ENCODE measurements at places on chromosomes 11 and 22. TPM values are rescaled to one million over a fixed set of nuclear protein-coding genes. Genes with fewer than 3 reads are reported as not detected.

DNA sequence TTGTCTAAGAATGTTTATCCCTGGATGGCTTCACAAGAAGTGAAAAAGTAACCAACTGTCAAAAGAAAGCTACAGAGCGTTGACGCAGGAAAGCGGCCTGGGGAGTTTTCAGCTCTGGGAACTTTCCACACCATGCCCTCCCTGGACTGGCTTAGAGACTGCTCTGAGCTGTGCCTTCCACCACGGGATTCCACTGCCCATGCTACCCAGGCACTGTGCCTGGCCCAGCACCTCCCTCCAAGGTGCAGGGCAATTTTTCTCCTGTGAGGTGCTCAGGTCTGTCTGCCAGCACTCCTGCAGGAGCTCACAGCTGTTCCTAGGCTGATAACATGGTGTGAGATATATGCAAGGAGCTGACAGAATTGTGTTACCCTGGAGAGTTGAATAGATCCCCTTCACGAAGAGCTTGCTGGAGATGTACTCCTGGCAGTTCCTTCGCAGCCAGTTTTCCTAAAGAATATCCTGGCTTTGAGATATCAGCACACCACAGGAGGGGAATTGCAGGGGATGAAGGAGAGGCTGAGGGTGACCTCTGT lies 258.3 kb upstream of the B3GAT1 start:
- no peak for DNase-seq

The SNU13 gene
- total RNA-seq = 79.7 TPM

The CCDC116 gene
- 0.69 TPM for total RNA-seq

DNA sequence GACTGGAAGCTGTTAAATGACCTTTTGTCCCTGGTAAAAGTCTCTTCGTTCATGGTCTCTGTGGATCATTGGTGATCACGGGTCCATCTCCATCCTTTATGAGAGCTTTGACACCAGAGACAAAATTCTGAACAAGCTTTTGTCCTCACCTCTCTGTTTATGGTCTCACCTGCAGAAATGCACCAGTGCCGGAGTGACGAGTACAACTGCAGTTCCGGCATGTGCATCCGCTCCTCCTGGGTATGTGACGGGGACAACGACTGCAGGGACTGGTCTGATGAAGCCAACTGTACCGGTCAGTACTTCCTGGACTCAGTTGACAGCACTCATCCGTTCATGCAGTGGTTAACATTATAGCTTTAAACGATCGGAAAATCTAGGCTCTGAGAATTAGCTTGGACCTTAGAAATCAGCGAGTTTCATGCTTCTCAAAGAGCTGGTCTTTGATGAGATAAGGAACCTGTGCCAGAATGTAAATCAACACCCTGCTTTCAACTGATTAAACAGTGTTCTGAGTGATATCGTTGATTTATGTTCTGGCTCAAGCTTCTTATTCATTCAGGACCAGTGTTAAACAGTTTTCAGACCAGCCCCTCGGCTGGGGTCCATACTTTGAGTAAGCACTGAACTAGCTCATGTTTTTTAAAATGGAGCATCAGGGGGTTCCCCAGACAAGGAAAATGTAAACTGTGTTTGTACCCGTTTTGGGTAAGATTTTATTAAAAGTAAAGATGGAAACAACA lies 124.5 kb upstream of the SORL1-AS1 start:
- no peak for DNase-seq

The SLC17A6 gene
- not detected for total RNA-seq

The OR52I1 gene
- not detected for total RNA-seq

The MS4A7 gene
- 28.0 TPM for total RNA-seq
